ENCODE measurements at places on chromosomes 5 and 9.

DNA sequence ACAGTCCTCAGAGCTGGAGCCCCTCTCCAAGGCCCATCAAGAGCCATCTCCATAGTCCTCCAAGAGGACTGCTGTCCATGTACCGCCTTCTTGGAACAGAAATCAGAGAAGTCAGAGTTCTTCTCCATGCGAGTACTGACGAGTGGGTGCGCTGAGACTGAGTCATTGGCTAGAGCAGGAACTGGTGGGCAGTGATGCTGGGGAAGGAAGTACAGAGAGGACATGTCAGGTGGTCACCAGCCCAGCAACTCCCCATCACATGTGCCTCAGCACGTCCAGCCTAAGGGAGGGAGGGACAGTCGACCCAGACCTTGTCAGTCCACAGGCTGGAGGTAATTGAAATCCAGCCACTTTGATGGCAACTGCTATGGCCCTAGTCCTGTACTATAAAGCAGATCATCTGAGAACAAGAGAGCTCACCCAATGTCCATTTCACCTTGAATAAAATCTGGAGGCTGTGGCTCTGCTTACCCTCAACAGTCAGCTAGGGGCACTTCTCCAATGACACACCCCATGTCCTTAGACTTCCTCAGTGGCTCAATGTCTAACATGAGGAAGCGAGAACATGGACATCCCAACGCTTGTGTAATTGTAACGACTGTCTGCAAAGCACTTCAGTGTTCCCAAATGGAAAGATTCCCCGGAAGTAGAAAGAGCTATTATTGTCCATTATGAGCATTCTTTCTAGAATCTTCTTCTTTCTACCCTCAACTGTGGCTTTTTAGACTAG is 15.0 kb upstream of the FBP1 start:
- no peak for DNase-seq

DNA sequence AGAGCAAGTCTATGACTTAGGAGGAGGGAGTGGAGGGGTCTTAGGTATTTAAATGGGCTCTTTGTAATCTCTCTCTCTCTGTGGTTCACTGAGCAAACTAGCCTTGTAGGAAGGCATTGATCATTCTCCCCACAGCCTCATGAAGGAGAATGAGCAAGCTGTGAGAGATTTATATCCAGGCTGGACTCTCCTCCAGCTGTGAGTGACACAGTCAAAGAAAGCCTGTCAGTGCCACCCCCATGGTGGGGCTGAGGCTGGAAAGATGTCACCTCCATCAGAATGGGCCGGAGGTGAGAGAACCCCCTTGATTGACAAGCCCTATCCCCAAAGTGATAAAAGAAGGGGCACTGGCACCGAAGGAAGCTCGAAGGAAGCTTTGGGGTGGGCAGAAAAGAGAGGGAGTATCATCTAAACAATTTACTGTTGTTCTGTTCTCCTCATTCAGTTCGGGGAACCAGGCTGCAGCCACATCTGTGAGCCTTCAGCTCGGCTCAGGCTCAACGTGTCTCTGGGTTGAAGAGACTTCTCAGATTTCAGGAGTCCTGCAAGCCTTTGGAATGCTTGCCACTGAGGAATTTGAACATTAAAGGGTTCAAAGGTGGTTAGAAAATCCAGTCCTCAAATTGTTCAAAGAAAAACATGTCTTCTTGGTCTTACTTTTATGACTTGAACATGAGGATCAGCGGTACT is 538.2 kb upstream of the ZNF462 start:
- DNase-seq: no peak

DNA sequence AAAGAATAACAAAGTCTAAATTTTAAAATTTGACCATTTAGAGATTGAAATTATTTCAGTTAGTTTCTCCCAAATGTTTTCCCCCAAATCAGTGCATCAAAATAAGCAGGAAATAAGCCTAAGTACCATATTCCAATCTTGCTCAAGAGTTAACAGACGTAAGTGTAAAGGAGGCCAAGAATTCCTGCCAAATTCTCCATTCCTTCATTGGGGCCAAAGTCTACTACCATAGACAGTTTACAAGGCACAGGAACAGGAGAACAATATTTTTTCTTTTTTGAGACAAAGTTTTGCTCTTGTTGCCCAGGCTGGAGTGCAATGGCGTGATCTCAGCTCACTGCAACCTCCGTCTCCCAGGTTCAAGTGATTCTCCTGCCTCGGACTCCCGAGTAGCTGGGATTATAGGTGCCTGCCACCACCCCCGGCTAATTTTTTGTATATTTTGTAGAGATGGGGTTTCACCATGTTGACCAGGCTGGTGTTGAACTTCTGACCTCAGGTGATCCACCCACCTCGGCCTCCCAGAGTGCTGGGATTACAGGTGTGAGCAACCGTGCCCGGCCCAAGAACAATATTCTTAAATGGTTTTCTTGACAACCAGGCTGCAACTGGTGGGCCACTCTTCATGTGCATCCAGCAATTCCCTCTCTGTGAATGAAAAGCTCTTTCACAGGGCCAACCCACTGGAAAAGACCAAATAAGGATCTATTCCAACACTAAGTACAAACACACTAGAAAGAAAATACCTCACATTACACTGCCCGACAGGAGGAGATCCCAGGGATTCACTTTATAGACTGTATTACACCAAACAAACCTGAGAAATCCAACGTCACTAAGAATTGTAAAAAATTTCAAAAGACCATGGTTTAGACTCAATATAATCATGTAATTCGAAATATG is 127.7 kb downstream of the MAPKAP1 start:
- DNase-seq: no peak

- DNase-seq: no peak
Observed at GRCh38 chr5:138840103-138840502, 35.0 kb downstream of the LRRTM2 start.

- DNase-seq: no peak
Observed at GRCh38 chr5:115392611-115393010, 96.2 kb upstream of the CCDC112 start.

DNA sequence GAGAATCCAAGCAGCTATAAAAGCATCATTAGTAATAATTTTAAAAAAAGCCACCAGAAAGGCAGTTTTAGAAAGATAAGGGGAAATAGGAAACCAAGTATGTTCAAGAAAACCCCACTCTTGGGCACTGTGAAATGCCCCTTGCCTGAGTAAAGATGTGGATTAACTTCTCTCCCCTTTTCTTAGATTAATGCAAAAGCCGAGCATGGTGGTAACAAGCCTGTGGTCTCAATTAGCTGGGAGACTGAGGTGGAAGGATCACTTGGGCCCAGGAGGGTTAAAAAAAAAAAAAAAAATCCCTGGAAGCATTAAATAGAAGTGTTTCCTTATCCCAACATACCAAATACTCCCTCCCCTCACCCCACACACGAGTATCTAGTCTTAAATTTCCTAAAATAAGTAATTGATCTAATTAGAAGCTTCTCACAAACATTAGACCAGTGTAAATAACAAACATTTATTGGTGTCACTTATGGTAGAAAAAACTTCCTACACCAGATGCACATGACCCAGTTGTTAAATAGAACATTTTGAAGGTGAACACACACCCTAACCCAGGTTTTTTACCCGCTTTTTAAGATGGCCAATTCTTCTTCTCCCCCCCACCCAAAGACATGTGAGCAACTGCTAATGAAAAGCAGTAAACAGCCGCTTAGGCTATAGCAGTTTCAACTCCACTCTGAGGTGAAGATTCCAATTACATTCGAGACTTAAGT is 5.2 kb downstream of the HSPA5 start:
- DNase-seq: no peak

- DNase-seq: peak; percentile 26
Observed at GRCh38 chr5:32325062-32325461, 12.3 kb upstream of the MTMR12 start.

DNA sequence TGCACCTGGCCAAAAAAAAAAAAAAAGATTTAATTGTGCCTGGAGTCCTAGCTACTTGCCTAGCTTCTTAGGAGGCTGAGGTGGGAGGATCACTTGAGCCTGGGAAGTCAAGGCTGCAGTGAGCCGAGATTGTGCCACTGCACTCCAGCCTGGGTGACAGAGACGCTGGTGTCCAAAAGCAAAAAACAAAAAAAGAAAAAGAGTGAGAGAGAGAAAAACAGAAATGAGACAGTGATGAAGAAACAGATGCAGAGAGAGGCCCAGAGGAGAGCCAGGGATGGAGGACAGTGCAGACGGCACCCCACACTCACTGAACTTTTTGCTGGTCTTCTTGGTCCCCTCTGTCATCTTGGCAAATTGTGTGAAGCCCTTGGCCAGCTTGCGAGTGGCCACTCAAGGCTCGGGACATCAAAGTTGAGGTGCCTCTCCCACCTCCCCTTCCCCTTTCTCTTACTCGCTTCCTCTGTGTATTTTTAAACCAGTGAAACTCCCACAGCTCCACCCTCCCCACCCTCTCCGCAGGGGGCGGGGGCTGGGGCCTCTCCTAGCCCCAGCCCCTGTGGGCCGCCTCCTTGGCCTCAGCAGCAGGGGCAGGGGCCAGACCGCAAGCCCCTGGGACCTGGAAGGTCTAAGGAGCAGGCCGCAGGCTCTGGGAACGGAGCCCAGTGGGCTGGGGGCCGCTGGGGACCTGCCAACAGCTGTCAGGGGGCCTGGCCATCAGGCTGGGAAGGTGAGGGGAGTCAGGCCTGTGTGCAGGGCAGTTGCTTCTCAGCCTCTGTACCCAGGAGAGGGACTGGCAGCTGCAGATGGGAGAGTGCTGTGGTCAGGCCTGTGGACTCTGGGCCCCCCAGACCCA is at the start of gene SH2D3C:
Gene SH2D3C, minus strand, starts transcription at position 387 of the 856 bp plus-strand sequence. Its CDS starts 39 bp downstream, at position 348.
- DNase-seq: peak; percentile 77

- no peak for DNase-seq
Observed at GRCh38 chr5:154271466-154271865, 80.9 kb downstream of the GALNT10 start.

DNA sequence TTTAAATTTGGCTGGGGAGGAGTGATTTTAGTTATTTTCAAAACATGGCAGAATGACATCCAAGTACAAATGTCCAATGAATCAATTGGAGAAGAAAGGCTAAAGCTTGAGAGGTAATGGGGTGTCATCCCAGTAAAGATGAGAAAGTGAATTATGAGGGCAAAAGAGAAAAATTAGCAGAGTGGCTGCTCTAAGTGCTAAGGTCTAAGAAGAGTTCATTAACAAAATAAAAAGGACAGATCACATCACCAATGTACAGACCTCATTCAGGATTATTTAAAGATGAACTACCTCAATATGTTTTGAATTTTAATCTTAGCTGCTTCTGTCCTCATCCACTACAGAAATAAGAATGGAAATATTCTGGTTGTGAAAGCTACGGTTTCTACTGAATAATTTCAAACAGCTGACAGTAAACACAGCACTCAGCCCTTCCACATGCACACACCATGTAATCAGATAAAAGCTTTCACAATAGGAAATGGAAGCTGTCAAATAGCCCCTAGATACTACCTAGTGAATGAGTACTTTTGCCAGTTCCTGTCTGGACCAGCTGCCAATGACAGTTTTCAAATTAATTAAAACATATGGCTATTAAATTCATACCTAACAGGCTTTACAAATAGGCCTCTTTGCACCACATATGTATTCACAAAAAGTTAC is 171.5 kb downstream of the SSBP2 start:
- DNase-seq: peak; percentile 46

DNA sequence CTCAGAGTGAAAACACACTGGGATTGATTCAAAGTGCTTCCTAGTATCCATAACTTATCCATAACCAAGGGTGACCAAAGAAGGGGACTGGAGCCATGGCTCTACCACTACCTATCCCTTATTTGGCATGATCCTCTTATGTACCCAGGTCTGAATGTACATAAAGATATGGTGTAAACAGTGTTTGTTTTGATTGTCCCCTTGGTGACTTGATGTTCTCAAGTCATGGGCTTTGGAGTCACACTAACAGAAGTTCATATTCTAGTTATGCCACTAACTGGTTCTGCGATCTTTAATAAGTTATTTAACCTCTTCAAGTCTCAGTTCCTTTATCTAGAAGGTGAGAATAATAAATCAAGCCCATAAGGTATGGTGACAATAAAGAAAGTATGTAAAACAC is 283.4 kb upstream of the PTGER4 start:
- DNase-seq: no peak

- no peak for DNase-seq
Observed at GRCh38 chr9:127817881-127818434, 15.3 kb downstream of the FPGS start.

DNA sequence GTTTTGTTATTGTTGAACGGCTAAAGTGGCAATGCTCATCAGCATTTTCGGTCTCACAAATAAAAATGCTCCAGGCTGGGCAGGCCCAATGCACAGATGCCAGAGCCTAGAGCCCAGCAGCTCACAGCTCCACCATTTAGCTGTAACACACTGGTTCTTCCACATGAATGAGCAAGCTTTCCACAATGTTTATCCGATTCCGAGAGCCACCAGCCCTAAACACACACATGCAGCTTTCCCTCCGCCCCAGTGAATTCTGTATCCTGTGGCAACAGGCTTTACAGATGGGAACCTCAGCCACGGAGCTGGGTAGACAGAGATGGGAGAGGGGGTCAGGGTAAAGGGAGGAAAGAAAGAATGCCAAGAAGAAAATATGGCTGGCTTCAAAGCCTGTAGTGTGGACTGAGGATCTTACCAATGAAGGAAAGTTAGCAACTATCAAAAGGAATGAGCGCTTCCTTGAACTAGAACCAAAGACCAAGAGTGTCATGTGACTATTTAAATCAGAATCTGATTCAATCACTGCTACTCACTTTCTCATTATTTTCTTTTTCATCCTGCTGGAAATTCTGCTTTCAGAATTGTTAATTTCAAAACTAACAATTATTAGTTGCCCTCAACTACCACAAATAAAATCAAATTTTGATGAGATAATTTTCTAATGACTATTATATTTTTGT is 77.1 kb downstream of the MRPS27 start:
- DNase-seq: no peak

DNA sequence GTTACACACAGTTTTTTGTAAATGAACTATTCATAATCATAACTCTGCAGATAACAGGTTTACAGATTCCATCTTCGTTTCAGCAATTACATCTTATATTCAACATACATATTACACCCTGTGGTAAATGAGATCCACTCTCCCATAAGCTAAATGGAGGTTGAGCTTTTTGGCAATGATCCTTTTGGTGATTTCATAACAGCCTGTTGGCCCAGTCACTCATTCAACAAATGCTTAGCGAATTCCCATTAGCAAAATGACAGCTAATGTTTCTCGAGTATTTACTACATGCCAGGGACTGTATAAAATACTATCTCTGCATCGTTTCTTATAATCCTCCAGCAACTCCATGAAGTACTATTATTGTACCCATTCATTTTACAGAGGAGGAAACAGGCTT is 25.4 kb upstream of the AGXT2 start:
- DNase-seq: no peak

All from OCI-LY7 (cell line).